ENCODE measurements at places on chromosomes 4 and X. TPM values are rescaled to one million over a fixed set of nuclear protein-coding genes. Genes with fewer than 3 reads are reported as not detected.
A peak's percentile ranks its signal among the peaks of the same experiment; 100 is the strongest.

DNA sequence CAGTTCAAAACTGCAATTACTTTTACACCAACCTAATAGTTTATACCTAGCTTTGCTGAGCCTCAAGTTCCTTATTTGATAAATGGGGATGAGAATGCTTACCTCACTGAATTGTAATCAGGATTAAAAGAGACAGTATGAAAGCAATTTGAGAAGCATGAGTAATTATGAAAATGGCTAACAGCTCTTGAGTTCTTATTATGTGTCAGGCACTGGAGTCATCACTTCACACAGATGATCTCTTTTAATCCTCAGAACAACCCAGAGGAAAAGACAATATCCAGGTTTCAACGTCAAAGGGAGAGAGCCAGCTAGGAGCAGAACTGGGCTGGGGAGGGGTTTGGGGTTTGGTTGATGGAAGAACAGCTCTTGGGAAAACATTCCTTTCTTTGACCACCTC is 221.0 kb upstream of the NWD2 start:
- DNase-seq = no peak

- no peak for DNase-seq
Observed at GRCh38 chr4:26361297-26361696, 40.5 kb downstream of the RBPJ start.

- no peak for DNase-seq
Observed at GRCh38 chrX:11189097-11189496, 78.0 kb downstream of the HCCS start.

Gene STOX2
- 0.02 TPM for total RNA-seq

Gene STK32B
- 7.8 TPM for total RNA-seq

Gene SLC9B1
- total RNA-seq = 0.49 TPM

GRCh38 chr4:124903995-124904722 is 191.6 kb upstream of the ANKRD50 start:
- peak; percentile 87 for DNase-seq

- DNase-seq = no peak
Observed at GRCh38 chrX:47181301-47181700, 12.3 kb upstream of the UBA1 start.

- DNase-seq = no peak
Observed at GRCh38 chrX:149629730-149630387, 1.7 kb downstream of the TMEM185A start.

Gene GABRQ
- not detected for total RNA-seq

Gene SYNPO2
- total RNA-seq = 0.07 TPM

Gene MAGEB10
- not detected for total RNA-seq

DNA sequence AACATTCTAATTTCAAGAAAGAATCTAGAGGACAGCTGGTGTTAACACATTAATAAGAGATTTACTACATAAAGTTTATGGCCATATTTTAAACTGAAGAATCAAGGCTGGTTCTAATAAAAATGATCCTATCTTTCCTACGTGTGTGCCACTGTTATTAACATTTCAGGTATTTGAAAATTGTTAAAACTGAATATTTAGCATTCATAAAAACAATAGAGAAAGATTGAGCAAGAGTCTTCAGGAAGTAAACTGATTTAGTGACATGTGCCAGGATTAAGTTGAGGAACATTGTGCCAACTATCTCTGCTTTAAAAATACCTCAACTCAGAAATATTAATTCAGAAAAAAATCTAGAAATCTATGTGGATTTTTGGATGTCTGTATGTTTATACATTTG is 810.1 kb downstream of the FAT4 start:
- no peak for DNase-seq

DNA sequence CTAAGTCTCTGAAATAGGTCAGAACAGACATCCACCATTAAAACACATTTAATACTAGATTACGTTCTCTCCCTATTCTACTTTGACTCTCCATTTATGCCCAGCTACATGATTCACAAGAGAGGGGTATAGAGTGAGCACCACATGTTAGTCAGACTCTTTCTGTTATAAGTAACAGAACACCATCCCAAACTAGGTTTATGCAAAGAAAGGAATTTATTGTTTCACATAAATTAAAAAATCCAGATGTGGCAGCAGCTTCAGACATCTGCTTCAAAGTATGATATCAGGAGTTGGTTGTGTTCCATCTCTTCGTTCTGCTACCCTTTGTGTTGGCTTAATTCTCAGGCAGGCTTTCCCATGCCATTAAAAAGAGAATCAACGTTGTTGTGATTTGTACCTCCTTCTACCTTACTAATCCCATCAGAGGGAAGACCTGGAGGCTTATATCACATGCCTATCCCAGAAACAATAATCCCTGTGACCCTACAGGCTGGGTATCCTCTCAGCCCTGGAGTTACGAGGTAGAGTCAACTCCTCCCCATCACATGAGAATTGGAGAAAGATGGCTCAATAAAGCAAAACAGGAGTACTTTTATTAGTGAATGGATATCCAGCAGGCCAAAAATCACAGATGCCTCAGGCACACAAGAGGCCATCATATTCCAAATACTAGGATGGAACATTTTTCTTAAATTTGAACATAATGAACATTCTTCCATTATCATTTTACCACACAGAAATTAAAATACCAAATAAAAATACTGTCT is 163.2 kb downstream of the SLC7A11 start:
- no peak for DNase-seq

DNA sequence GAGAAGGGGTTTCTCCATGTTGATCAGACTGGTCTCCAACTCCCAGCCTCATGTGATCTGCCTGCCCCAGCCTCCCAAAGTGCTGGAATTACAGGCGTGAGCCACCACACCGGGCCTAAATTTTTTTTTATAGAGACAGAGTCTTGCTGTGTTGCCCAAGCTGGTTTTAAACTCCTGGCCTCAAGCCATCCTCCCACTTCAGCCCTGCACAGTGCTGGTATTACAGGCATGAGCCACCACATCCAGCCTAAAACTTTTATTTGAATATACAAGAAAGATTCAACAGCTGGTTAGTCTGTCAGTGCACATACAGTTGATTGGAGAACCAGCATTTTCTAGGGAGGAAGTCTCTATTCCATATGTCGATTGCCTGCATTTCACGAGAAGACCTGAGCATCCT is 91.2 kb downstream of the LRP2BP start:
- DNase-seq = no peak
